DMS53 (cell line): ENCODE measurements at places on chromosomes 3 and 15.

DNA sequence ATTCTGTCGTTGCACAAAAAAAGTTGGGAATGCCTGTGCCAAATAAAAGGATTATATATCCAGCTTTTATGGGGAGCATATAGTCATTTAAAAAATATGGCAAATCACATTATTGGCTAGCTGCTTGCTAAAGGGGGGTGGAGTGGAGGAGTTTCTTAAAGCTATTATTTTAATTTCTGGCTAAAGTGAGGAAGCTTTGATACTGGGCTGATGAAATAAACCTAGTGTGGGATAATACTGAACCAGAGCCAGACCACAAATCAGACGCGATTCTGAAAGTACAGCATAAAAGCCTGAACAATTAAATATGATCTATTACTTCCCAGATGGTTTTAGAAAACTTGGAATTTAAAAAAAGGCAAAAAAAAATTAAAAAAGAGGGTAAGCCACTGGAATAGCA lies 14.4 kb downstream of the POLR2M start:
- no peak for DNase-seq

DNA sequence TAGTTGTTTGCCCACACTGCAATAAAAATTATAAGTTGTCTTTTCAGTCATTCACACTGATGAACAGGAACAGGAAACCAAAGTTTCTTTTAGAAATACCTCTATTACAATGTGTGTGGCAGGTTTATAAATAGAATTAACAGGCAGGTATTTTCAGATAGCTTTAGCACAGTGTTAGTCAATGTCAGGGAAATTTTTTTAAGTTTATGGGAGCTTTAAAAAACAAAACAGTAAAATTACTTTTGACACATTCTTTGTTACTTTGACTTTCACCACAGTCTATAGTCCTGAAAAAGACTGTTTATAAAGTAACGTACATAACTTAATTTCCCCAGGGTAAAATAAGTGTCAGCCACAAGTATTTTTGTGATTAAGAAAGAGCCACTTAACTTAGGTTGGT lies 38.1 kb downstream of the SERPINI1 start:
- no peak for DNase-seq

GRCh38 chr3:105367406-105368213 lies 901 bp downstream of the ALCAM start:
- DNase-seq: peak; percentile 76

DNA sequence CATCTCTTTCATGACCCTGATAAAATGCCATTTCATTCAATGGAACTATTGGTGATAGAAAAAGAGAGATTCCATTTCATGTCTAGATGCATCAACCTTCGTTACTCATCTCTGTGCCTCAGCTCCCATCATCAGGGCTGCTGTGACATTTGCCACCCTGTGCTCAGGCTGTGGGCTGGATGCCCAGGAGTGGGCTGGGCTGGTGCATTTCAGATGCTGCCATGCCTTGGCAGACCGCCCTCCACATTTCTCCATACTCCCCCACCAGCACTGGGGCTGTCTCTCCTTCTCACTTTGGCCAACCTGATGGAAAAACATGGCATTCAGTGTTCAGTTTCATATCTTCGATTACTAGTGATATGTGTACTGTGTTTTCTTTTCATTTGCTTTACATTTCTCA lies 59.1 kb downstream of the DNASE1L3 start:
- DNase-seq: no peak

- no peak for DNase-seq
Measured at GRCh38 chr3:116083683-116084082, 361.6 kb downstream of the LSAMP start.

DNA sequence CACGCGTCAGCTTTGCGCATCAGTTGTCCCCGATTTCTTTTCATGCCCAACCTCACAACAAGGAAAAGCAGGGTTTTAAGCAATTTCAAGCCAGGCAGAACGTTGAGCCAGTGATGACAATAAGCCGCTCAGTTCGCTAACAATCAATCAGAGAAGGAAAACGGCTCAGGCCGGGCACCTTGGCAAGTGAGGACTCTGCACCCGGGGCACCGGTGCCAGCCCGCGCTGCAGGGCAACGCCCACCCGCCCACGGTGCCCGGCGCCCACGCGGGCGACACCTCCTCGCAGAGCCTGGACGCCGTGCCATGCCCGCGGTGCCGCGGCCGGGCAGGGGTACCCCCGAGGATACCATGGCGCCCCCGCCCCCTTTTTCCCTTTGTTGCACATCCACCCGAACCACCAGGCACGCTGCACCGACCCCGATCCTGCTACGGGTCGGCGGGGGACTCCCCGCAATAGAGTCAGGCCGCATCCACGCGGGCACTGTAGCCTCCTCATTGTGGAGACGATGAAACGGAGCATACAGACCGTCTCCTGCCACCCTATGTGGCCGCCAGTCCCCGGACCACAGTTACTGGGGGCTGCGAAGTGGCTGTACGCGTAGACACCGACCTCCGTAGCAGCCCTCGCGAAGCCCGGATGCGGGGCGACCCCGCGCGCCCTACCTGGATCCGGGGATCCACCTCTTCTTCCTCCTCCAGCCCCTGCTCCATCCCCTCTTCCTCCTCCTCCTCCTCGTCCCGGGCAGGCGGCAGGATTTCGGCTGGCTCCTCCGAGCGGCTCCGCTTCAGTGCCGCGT lies 581 bp downstream of the SH3BP5 start:
- peak; percentile 34 for DNase-seq

GRCh38 chr3:57768595-57768994 lies 12.5 kb downstream of the SLMAP start:
- DNase-seq: no peak

DNA sequence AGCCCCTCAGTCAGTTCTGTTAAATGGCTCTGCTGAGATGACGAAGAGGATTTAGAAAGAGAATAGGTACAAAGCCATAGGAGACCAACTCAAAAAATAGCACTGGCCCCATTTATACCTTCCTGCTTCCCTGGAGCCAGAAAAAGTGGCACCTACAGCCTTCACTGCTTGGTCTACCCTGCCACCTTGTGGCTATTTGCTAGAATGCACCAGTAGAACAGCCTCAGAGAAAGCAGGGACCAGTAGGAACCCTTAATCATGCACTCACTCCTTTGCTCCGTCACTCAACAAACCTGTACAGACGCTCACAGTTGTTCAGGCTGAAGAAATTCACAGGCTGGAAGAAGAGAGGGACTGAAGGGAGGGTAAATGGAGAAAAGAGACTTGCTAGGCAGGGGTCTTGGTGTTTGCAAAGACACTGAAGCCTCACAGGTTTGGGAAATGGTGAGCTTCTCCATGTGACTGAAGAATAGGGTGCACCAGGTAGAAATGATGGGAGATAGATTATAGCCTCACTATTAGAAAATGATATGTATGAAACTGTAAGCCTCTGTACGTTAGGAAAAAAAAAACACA lies 12.1 kb upstream of the RTP2 start:
- DNase-seq: peak; percentile 77

DNA sequence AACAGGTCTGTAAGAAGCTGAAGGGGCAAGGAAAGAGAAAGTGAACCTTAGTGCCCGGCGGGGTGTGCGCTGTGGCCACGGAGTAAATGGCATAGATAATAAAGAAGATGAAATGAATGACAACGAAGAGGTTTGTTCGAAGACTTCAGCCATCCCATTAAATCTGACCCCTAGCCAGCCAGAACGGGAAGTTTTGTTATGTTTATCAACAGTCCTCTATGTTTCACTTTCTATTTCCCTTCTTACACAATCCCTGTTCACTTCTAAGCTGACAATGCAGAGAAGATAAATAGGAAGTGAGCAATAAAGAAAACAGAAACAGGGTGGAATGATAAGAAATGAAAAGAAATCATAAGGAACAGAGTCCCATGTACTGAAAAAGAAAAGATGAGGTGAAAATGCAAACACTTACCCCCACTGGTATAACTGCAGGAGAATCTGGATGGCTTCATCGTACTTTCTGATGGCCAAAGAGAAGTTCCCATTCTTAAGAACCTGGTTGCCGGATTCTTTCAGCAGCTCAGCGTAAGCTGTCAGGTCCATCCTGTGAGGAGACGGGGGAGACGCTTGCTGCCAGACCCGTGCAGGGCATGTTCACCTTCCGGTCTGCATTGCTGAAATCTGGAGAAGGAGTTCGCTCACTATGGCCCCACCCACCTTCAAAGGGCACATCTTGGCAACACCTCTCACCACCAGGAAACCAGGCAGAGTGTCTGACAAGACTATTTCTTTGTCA lies 36.8 kb downstream of the TRANK1 start:
- DNase-seq: peak; percentile 26

DNA sequence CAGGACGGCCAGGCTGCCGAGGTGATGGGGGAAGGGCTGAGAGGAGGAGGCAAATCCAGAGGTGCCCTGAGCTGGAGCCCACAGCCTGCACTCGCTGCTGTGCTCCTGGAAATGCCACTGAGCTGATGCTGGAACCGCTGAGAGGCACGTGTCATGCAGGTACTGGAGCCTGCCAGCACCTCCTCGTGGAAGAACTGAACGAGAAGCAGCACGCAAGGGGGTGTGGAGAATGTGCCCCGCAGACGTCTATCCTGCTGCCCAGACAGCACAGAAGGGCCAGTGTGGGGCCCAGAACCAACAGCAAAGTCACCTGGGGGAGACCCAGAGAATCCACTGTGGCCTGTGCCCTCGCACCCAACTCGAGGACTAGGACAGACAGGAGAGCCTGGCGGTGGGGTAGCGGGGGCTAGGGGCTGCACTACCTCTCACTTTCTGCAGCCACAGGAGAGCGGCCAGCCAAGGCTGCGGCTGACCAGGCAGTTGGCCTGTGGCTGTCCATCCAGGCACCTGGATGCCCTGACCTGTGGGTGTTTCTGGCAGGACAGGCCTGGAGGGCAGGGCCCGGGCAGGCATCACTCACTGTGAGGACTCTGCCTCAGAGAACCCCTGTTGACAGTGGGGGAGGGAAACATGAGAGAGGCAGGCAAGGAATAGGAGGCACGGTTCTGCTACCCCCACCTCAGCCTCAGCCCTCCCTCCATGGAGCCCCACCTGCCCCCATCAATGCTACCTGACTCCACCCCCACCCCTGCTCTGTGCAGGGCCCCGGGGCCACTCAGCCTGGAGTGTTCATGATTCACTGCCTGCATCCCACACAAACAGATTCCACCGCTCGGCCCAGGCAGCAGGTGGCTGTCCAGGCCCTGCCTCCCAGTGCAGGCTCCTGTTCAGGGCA lies 213.1 kb downstream of the TBC1D2B start:
- DNase-seq: peak; percentile 67

GRCh38 chr3:62605413-62606068 lies 232.2 kb upstream of the FEZF2 start:
- no peak for DNase-seq

- DNase-seq: peak; percentile 69
Measured at GRCh38 chr3:175335229-175335628, 476.1 kb downstream of the NAALADL2 start.

- DNase-seq: no peak
Measured at GRCh38 chr15:57677204-57677603, 29.3 kb upstream of the POLR2M start.

GRCh38 chr3:156681002-156681401 lies 6.6 kb downstream of the TIPARP start:
- peak; percentile 90 for DNase-seq
